Stimulated activated CD8-positive, alpha-beta memory T cell treated with anti-CD3 and anti-CD28 coated beads, Interleukin-2, amount 100 ng/mL, for 1 hour (primary cell): ENCODE measurements at places on chromosomes 13 and 19.

DNA sequence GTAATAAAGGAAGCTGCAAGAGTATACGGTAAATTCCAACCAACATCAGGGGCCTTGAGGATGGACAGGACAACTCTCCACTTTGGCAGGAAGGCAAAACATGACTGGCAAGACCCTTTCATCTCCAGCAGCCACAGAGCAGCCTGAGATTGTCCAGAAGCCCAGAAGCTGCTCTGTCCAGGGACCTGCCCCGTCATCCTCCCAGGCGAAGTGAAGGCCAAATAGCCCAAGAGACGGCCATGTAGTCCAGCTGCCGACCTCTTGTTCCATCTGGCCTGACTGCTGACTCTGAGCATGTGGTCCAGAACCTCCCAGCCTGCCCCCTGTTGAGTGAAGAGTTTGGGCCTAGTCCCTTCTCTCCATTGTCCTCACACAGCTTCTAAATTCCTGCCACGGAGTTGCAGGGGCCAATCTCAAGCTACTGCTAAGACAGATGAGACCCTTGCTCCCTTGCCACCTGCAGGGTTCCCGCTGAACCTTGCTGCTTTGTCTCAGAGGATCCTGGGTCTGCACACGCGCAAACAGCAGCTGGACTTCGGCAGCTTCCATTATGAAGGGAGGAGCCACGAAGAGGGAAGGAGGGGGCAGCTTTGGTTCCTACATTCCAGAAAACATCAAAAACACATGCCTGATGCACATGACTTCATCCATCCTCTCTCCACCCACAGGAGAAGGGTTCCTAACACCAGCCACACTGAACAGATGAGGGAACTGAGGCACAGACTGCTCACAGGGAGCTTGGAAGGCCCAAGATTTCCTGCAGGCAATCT is 196.9 kb downstream of the KATNAL1 start:
- DNase-seq: no peak

GRCh38 chr19:50376166-50377050 is at the start of gene NR1H2:
NR1H2 (plus strand) TSS chr19:50376457; CDS start chr19:50377606, 1,149 bp downstream.
- DNase-seq: peak; percentile 88

DNA sequence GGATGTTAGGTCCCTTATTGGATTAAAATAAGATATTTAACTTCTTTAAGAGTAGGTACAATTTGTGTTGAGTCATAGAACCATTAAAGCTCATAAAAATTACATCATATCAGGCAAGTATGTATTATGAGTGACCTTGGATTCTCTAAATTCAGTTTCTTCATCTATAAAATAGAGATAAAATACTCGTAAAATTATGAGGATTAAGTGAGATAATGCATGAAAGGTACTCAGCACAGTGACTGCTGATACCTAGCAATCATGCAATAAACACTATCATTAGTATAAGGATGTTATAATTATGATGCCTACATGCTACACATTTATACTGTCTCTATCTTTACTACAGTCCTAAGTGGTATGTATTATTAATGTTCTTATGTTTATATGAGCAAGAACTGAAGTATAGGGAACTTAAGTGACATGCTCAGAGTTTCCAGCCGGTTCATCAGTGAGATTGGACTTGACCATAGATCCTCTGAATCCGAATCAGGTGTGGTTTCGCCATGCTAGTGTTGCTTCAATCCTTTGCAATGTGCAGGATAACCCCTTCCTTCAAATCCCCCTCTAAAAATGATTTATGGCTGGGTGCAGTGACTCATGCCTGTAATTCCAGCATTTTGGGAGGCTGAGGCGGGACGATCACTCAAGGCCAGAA is 22.9 kb upstream of the FRY start:
- no peak for DNase-seq

DNA sequence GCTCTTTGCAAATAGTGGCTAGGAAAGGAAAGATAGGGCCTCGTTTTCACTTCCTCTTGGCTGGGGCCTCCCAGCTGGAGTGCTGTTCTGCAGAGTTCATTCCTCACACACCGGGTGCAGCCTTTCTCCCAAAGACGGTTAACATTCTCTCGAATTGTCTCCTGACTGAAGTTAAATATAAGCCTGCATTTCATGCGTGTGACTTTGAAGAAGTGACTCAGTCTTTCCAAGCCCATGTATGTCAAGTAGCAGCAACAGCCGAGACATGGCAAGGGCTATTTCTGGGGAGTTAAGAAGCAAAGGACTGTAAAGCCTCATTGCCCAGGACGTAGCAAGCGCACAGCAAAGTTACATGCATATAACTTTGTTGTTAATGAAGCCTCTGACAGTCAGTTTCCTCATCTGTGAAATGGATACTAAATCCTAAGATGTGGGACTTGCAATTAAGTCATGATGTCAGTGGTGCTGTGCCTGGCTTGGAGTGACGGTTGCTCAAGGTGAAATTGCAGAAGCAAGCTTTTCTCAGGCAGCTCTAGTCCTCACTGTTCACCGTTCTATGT is 502.4 kb downstream of the MYO16 start:
- DNase-seq: no peak

GRCh38 chr19:47735131-47735530 is 10.2 kb upstream of the NOP53 start:
- no peak for DNase-seq

DNA sequence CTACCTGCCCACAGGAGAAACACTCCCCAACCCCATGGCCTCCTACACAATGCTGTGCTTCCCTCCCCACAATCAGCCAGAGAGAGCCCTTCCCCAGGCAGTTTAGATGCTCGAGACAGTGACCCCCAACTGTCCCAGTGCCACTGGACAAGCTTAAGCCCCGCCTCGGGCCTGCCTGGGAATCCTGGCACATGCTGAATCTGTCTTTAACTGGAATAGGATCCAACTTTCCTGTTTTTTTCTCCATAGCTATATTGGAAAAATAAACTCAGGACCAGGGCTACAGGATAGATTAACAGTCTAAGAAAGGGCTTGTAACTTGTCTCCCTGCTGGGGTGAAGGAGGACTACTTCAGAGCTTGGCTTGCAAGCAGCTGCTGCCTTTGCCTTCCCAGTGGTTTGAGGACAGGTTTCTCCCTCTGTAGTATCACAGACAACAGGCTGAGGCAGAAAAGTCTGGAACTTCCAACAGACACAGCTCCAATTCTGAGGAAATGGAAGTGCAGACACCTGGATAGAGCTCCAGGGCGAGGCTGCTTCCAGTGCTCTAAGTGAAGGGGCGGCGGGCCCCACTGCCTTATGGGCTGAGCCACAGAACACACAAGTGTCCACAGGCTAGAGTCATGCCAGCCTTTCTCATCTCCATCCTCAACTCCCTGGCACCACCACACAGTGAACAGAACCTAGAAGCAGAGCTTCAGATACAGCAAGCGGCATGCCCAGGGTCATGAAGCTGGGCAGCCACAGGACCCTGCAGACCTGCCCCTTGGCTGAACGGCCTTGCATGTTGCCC is 228.3 kb downstream of the TUBA3C start:
- no peak for DNase-seq

DNA sequence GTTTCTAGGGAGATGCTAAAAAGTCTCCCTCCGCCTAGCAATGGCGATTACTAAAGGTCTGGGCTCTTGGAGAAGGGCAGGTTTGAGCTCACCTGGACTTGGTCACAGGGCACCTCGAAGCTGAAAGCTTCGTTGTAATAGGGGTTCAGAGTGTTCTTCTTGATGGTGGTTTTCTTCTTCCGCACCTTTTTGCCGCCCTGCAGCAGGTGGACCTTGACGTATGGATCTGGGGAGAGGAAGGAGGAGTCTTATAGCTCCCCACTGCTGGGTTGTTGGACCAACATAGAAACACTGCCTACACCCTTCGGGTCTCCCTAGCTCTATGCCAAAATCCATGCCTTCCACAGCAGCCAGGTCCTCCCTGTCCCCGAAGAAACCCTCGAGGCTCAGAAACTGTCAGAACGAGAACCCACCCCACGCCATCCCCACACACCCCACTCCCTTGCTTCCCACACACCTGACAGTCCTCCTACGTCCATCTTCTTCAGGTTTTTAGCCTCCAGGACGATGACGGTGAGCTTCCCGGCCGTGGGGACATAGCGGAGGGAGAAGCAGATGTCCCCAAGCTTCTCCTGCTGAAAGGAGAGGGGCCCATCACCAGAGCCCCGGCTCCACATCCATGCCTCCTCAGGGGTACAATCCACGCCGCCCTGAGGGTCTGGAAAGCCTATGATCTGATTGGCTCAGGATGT is 5.5 kb downstream of the SYT5 start:
- DNase-seq: no peak

DNA sequence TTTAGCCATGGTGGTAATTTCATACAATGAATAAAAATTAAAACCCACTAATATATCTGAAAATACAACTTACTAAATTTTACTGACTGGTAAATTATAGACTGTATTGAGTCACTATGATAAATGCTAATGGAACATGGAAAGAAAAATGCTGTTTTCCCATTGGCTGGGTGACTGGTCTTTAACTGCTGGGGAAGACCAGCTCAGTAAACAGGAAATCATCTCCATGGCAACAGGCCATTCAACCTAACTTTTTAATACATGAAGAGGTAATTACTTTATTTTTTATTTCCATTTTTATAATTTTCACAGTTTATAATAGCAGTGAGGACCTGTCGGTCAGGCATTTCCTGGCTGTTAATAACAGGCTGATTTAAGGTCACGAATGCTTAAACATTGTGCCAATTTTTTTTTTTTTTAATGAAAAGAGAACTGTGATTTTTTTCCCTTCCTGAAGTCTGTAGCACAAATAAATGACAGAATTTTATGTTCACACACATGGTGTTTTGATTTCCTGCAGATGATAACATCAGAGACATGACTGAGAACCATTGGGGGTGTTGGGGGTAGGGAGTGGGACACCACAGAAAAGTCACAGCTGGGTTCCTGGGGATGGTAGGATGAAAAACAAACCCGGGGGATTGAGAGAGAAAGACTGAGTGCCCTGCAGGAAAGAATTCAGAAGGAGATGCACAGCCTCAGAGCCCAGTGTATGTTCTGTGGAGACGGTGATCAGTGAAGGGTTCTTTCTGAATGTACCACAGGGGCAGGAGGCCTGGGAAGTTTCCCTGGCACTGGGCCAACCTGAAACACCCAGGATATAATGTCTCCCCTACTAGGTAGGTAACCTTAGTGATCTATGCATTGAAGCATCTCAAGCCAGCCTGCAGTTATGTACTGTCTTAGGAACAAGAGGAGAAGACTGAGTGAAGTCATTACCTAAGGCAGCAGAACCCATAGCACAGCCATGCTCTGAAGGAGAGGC is 297.1 kb downstream of the COG6 start:
- no peak for DNase-seq

DNA sequence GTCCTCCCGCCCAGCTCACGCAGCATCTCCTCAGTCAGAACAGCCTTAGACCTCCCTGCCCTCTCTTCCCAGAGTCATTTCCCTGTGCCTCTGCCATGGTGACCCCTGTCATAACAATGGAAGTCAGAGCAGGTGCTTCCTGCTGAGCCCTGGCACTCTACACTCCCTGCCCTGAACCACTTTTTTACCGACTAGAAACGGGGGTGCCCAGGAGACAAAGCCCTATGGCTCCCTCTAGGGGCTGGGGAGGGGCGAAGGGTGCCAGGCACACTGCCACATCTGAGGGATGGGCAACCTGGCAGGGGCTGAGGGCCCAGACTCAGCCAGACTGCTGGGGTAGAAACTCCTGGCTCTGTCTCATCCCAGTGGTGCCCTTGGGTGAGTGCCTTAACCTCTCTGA is 16.4 kb downstream of the ZNF574 start:
- DNase-seq: no peak

DNA sequence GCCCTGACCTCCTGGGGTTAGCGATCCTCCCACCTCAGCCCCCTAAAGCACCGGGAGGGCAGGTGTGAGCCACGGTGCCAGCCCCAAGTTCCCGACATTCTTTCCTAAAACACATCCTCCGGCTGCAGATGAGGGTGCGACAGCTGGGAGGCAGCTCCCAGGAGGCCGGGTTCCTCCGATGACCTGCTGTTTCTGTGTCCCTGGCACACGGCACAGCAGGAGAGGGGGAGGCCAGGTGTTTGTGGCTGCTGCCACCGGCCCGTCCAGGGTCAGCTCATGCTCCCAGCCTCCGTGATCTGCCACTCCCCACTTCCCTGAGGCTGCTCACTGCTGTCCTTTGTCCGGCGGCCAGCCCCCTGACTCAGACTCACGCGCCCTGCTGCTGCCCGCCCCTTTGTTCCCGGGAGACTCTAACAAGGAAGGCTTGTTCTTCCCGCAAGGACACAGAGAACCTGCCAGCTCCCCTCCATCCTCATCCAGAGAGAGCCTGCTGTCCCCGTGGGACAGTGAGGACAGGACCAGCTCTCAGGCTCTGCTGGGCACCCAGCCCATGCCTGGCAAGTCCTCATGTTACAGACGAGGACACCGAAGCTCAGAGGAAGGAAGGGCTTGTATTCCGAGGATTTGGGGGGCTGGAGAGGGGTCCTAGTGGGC is 10.6 kb upstream of the MADCAM1 start:
- DNase-seq: no peak

DNA sequence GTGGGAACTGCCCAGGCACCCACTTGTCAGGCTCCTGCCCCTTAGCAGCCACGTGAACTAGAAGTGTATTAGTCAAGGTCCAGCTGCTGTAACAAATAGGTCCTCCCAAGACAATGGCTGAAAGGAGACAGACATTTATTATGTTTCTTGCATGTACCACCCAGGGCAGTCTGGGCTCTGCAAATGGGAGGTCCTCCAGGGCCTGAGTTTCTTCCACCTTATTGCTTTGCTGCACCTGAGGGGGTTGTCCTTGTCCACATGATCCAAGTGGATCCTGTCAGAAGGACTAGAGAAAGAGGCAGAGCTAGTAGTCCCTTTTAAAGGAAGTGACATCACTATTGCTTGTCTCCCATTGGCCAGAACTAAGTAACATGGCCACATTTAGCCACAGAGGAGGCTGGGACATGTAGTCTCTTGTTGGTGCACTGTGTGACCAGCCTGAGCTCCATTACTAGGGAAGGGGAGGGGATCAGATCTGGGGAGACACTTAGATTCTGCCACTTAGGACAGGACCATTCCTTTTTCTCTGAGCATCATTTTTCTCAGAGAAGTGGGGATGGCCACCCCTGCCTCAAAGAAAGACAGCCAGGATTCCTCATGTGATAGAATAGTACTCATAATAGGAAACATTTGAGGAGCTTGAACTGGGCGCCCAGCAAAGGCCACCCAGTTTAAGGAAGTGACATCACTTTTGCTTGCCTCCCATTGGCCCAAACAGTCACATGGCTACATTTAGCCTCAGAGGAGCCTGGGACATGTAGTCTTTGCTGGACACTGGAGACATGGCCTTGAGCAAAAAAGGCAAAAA is 15.1 kb downstream of the CC2D1A start:
- no peak for DNase-seq

GRCh38 chr19:55678121-55678671 is 3.2 kb downstream of the EPN1 start:
- DNase-seq: no peak

GRCh38 chr19:49853852-49854377 is 3.0 kb downstream of the PTOV1 start:
- no peak for DNase-seq

GRCh38 chr13:36875431-36875830 is 44.6 kb downstream of the SMAD9 start:
- DNase-seq: no peak

DNA sequence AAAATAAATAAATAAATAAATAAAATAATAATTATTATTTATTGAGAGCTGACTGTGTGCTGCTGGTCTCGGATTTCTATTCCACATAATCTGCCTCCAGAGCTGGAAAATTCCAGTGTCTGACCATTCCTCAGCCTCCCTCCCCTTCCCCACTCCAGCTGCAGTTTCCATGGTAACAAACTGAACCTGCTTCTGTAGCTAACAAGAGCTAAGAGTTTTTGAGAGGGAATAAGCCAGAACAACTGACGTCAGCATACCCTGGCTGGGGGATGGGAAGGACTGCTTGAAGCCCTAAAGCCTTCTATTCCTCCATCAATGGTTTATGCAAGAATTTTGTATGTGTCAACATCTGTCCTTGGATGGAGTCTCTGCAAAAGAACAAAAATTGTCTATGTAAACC is 26.0 kb upstream of the PEG3 start:
- DNase-seq: no peak
